ENCODE measurements at places on chromosomes 12 and 14. TPM values are rescaled to one million over a fixed set of nuclear protein-coding genes. Genes with fewer than 3 reads are reported as not detected.
A peak's percentile ranks its signal among the peaks of the same experiment; 100 is the strongest.

DNA sequence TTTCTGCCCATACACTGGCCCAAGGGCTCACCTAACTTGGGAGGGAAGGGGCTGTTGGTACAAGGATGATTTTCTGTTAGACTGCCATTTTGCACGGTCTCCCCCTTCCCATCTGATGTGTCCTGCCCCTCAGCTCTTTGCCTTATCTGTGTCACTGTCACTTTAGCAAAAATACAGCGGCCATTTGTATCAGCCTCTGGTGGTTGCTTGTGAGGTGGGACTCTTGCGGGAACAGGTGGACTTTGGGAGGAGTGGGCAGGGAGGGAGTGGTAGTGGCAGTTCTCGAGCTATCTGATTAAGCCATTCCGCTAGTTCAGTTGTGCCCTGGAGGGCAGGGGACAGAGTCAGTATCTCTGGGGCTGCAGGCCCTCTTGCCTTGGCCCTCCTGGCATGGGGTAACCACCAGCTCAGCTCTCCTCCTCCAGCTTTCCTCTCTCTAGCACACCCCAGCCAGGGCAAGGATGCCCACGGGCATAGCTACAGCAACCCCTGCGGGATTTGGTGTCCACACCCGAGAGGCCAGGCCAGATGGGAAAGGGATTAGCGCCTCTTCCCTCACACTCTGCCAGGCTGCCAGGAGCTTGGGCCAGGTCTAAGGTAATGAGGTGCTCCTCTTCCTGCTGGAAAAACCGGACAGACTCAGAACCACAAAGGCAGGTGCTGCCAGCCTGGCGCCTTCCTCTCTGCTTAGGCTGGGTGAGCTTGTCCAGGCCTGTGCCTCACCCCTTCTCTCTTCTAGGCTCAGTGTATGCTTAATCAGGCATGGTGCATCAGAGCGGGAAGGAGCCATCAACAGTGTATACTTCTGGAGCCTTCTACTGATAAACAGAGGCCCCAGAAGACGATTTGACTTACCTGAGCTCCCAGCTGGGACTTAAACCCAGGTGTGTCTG, 8.7 kb downstream of the SLC48A1 start:
- peaks cover 20% of the 10 kb centered on the region for H3K4me1 ChIP-seq
- no peaks in the 10 kb centered on the region for H3K36me3 ChIP-seq
- no peaks in the 10 kb centered on the region for H3K27me3 ChIP-seq
- H3K4me3 ChIP-seq = no peak overlapping the region

- no peak overlapping the region for H3K4me3 ChIP-seq
- no peaks in the 10 kb centered on the region for H3K4me1 ChIP-seq
- H3K27me3 ChIP-seq = no peaks in the 10 kb centered on the region
- no peaks in the 10 kb centered on the region for H3K36me3 ChIP-seq
- no peak overlapping the region for H3K27ac ChIP-seq
- no peak for DNase-seq
Measured at GRCh38 chr12:77500089-77500488, 330.6 kb upstream of the NAV3 start.

DNA sequence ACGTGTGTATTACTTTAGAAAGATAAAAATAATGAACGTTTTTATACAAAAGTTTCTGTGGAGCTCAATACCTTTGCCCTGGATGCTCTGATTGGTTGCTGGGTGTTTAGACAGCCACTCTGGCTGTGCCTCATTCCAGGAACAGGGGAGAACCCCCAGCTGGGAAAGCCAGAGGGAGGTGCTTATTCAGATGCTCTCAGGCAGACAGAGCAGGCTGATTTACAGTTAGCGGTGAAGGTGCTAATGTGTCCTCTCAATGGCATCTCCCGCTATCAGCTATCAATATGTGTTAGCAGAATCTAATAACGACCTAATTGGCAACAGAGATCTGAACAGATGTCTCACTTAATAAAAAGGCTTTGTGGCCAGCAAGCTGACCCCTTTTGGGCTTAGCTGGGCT, 402.3 kb downstream of the NUAK1 start:
- H3K36me3 ChIP-seq = no peaks in the 10 kb centered on the region
- peaks cover 4% of the 10 kb centered on the region for H3K27me3 ChIP-seq
- H3K27ac ChIP-seq = no peak overlapping the region
- no peaks in the 10 kb centered on the region for H3K4me1 ChIP-seq

GRCh38 chr14:100304825-100305323, 1.4 kb downstream of the SLC25A29 start:
- H3K36me3 ChIP-seq = no peaks in the 10 kb centered on the region
- no peak overlapping the region for H3K27ac ChIP-seq
- no peak for DNase-seq
- peaks cover 11% of the 10 kb centered on the region for H3K4me1 ChIP-seq
- peak overlapping the region; percentile 88 for H3K4me3 ChIP-seq

DNA sequence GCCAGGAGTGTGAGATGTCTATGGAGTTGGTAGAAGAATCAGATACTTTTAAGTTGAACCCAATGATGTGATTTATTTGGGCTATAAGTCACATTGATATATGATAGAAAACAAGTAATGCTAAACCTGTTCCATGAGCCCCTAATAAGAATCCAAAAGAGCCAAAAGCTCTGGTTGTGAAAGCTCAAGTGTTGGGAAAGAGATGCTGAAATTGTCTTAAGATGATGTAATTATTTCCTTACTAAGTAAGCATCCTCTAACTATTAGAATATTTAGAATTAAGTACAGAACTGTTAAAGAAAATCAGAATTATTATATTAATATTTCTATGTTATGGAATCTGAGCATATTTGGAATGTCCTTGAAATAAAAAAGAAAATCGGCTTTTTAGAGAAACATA, 17.6 kb upstream of the SLC2A13 start:
- H3K27me3 ChIP-seq = peaks cover 6% of the 10 kb centered on the region
- H3K36me3 ChIP-seq = no peaks in the 10 kb centered on the region
- no peak overlapping the region for H3K4me3 ChIP-seq
- H3K27ac ChIP-seq = no peak overlapping the region

DNA sequence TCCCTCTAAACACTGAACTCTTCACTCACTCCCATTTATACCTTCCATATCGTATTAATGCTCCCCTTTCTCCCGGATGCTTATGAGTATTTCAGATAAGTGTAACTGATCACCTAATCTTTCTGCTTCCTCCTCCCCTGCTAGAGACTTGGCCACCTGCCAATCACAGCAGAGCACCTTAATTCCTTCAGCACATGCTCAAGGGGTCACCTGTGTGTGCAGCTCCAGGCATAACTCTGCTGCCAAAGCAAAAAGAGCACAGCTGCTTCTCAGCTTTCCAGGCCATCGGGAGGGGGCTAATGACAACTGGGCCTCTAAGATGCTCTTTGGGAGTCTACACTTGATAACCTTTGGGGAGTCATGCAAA, 106.9 kb upstream of the DYRK2 start:
- H3K4me3 ChIP-seq = peak overlapping the region; percentile 22
- H3K36me3 ChIP-seq = peaks cover 2% of the 10 kb centered on the region
- no peak for DNase-seq
- peaks cover 30% of the 10 kb centered on the region for H3K4me1 ChIP-seq
- H3K27me3 ChIP-seq = no peaks in the 10 kb centered on the region

DNA sequence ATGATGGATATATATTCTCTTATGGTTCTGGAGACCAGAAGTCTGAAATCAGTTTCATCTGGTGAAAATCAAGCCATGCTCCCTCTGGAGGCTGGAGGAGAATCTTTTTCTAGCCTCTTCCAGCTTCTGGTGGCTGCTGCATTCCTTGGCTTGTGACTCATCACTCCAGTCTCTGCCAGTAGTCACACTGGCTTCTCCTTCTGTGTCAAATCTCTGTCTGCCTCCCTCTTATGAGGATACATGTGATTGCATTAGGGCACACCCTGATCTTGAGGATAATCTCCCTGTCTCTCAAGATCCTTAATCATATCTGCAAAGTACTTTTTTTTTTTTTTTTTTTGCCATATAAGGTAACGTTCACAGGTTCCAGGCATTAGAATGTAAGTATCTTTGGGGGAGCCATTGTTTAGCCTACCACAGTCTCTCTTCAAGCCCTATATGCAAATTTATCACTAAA, 17.7 kb downstream of the DNAL1 start:
- no peak overlapping the region for H3K27ac ChIP-seq
- H3K27me3 ChIP-seq = no peaks in the 10 kb centered on the region
- DNase-seq = no peak
- peaks cover 7% of the 10 kb centered on the region for H3K36me3 ChIP-seq

GRCh38 chr12:26987634-26988424, 26.4 kb downstream of the TM7SF3 start:
- H3K27ac ChIP-seq = no peak overlapping the region
- no peaks in the 10 kb centered on the region for H3K27me3 ChIP-seq
- peaks cover 14% of the 10 kb centered on the region for H3K4me1 ChIP-seq
- H3K36me3 ChIP-seq = peaks cover 17% of the 10 kb centered on the region
- DNase-seq = no peak

GRCh38 chr12:121578230-121579189, 2.3 kb downstream of the KDM2B start:
- DNase-seq = no peak
- peaks cover 35% of the 10 kb centered on the region for H3K4me1 ChIP-seq
- no peaks in the 10 kb centered on the region for H3K27me3 ChIP-seq
- H3K27ac ChIP-seq = peak overlapping the region; percentile 68
- peaks cover 2% of the 10 kb centered on the region for H3K36me3 ChIP-seq

GRCh38 chr12:108461058-108461660, 53.9 kb upstream of the FICD start:
- no peak overlapping the region for H3K27ac ChIP-seq
- H3K4me3 ChIP-seq = no peak overlapping the region
- H3K4me1 ChIP-seq = no peaks in the 10 kb centered on the region
- DNase-seq = no peak

The ASB2 gene
- 6.5 TPM for total RNA-seq

The MLH3 gene
- 16.5 TPM for total RNA-seq

The AKAP5 gene
- total RNA-seq = 0.12 TPM
